ENCODE measurements at places on chromosomes 7 and 10.
A peak's percentile ranks its signal among the peaks of the same experiment; 100 is the strongest.

DNA sequence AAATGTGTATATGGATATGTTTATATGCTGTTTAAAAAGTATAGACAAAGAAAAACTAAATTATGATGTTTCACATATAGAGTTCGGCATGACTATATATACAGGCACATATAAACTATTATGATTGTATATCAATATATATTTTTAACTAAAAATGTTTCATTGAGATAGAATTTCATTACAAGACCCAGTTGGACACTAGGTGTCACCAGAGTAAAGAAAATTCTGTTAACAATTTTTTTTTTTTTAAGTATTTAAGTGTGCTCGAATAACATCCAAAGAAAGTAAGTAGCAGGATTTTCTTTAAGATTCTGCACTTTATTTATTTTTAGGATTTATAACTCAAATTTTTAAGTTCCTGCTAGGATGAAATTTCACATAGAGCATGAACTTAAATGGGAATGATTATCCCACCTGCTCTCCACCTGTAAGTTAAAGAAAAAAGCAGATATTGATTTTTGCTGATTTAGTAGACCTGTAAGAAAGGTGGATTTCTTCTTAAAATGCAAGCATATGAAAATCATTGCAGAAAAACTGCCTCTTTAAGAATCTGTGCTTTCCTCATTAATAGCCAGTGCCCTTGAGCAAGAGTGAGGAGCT, 961.5 kb downstream of the PCDH15 start:
- DNase-seq: peak; percentile 49

DNA sequence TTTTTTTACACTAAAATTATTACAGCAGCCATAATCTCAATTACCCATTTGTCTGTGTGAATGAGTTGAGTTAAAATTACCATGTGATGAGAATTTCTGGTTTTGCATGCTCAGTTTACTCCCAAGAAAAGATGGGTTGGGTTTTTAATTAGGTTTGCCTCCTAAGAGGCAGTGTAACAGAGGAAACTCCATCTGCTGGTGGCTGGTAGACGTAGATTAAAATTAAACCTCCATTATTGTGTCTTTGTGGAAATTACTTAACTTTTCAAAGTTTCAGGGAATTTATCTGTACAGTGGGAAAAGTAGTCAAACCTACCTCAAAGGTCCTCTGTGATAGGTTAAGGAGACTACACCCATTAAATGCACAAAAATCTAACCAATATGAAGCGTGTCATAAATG, 954.2 kb downstream of the PCDH15 start:
- no peak for DNase-seq

DNA sequence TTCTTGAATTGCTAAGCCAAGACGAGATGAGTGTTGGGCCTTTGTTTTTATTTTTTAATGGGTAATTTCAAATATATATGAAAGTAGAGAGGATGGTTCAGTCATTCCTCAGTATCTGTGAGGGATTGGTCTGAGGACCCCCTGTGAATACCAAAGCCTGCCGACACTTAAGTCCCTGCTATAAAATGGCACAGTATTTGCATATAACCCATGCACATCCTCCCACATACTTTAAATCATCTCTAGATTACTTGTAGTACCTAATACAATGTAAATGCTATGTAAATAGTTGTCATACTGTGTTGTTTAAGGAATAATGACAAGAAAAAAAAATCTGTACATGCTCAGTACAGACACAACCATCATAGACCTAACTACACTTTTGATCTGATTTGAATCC, 73.4 kb downstream of the NOD1 start:
- no peak for DNase-seq

DNA sequence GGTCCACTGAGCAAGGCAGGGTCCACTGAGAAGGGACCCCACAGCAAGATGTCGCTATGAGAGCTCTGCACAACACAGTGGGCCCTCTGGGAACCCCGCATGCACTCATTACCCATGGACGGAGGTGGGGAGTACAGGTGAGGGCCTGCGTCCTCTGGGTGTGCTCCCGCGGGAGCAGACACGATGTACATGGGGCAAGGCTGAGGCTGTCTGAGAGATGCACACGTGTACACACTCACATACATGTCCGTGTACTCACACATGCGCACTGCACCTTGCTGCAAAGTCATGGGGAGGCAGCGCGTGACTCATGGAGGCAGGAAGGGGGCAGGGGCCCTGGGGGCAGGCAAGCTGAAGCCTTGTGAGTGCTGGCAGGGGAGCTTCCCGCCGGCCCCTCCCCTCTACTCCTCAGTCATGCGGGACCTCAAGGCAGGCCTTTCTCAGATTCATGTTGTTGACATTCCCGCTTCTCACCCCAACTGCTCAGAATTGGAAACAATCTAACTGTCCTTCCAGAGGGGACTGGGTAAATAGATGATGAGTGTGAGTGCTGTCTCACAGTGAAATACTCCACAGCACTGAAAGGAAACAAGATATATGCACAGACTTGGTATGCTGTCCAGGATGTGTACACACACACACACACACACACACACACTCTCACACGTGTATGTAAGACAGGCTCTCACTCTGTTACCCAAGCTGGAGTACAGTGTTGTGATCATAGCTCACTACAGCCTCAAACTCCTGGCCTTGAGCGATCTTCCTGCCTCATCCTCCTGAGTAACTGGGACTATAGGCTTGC, 40.0 kb downstream of the GOLGA7B start:
- peak; percentile 97 for DNase-seq

DNA sequence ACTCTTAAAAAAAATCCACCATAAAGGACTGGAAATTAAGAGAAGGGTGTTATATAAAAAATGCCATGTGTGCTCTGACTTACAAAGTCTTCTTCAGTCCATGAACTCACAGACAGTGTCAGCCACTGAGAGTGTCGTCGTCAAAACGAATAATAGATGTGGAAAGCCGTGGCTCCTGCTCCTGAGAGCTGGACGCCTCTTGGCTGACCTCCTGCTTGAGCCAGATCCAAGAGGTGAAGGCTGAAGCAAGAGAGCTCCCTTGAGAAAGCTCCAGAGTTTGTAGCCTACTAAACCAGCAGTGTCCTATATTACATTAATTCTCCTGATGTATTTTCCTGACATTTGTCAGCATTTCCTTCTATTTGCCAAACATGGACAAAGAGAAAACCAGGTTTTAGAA, 234.3 kb upstream of the C7orf33 start:
- no peak for DNase-seq

Measured in renal cortical epithelial cell (primary cell).